ENCODE measurements at places on chromosomes 5 and 9. TPM values are rescaled to one million over a fixed set of nuclear protein-coding genes. Genes with fewer than 3 reads are reported as not detected.

The CARD9 gene
- 2.9 TPM for total RNA-seq

The FAM169A gene
- total RNA-seq, result 4.7 TPM

The PLPP7 gene
- total RNA-seq, result 10.6 TPM

The UBAC1 gene
- total RNA-seq, result 23.2 TPM

The SV2C gene
- total RNA-seq, result not detected

The LRRC26 gene
- total RNA-seq, result not detected

The WHRN gene
- total RNA-seq, result 2.2 TPM

The PCDHGC5 gene
- 4.7 TPM for total RNA-seq

The GARIN3 gene
- total RNA-seq, result not detected

The CMYA5 gene
- total RNA-seq, result 2.4 TPM

The PCDHGA4 gene
- total RNA-seq, result 8.9 TPM

The RAPGEF1 gene
- 44.6 TPM for total RNA-seq

The NUTM2F gene
- not detected for total RNA-seq

The HTR1A gene
- not detected for total RNA-seq

The SLC1A3 gene
- 136 TPM for total RNA-seq

The IL17B gene
- total RNA-seq, result not detected

The SLC36A3 gene
- not detected for total RNA-seq

The REEP2 gene
- total RNA-seq, result 16.1 TPM

The AQP3 gene
- 0.32 TPM for total RNA-seq

The GABRA1 gene
- total RNA-seq, result not detected

The CDHR2 gene
- total RNA-seq, result not detected

The TRAPPC13 gene
- total RNA-seq, result 26.0 TPM

The TOR1B gene
- 34.7 TPM for total RNA-seq

The DMRT3 gene
- total RNA-seq, result not detected

The SPAG8 gene
- total RNA-seq, result 0.49 TPM

Data from hair follicle dermal papilla cell (primary cell).